ENCODE measurements at places on chromosomes 4 and X.

GRCh38 chrX:51804741-51805140 lies 61.5 kb downstream of the GSPT2 start:
- no peak for DNase-seq

GRCh38 chr4:189548484-189549125 lies 392.1 kb upstream of the FRG1 start:
- DNase-seq, result no peak

- no peak for DNase-seq
Observed at GRCh38 chrX:153463031-153463430, 7.3 kb downstream of the HAUS7 start.

GRCh38 chr4:70863099-70863790 lies 23.6 kb upstream of the GRSF1 start:
- no peak for DNase-seq

- DNase-seq, result no peak
Observed at GRCh38 chrX:20434986-20435385, 168.3 kb upstream of the RPS6KA3 start.

DNA sequence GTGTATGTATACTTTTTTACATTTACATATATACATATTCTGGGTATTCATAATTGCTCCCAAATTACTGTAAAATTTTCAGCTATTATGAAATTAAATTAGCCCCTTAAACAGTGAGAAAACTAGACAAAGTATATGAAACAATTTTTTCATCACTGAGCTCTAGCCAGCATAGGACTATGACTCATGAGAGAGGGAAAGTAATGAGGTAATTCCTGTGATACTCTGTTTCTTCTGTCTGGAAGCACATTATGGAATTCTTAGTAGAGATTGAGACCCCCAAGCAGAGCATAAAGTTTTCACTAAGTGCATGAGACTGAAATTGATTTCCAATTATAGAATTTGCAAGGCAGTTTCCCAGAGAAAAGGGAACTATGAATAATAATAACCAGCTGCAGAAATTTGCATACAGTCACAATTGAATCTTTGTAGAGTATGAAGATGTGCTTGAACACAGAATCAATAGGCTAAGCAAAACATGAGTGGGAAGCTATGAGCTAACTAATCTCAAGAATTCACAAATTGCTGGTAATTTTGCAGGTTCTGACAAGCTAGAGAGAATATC lies 779.3 kb downstream of the ARAP2 start:
- DNase-seq, result no peak

All from activated gamma-delta T cell treated with Interleukin-2 at 50 U/mL for 16 hours (primary cell).